NCI-H187 (cell line): ENCODE measurements at places on chromosomes 7 and 10.

GRCh38 chr10:86600296-86600695 lies 54.1 kb upstream of the OPN4 start:
- no peak for DNase-seq

- DNase-seq = no peak
Measured at GRCh38 chr10:79629955-79630327, 19.2 kb downstream of the SFTPA1 start.

GRCh38 chr7:149050941-149051340 lies 22.6 kb upstream of the PDIA4 start:
- DNase-seq = no peak

DNA sequence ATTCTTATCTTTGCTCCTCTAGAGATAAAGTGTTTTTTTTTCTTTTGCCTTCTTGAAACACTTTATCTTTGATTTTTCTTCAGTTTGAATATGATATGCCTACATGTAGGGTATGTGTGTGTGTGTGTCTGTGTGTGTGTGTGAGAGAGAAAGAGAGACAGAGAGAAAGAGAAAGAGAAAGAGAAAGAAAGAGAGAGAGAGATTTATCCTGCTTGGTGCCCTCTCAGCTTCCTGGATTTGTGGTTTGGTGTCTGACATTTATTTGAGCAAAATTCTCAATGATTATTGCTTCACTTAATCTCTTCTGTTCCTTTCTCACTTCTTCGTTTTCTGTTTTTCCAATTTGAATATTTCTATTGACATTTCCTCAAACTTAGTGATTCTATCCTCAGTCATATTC lies 60.3 kb downstream of the RAB18 start:
- DNase-seq = no peak

GRCh38 chr10:65396997-65397396 lies 1528.8 kb upstream of the LRRTM3 start:
- no peak for DNase-seq

- no peak for DNase-seq
Measured at GRCh38 chr7:70734411-70734810, 397.5 kb upstream of the GALNT17 start.

- no peak for DNase-seq
Measured at GRCh38 chr7:30112103-30112713, 22.6 kb upstream of the MTURN start.

DNA sequence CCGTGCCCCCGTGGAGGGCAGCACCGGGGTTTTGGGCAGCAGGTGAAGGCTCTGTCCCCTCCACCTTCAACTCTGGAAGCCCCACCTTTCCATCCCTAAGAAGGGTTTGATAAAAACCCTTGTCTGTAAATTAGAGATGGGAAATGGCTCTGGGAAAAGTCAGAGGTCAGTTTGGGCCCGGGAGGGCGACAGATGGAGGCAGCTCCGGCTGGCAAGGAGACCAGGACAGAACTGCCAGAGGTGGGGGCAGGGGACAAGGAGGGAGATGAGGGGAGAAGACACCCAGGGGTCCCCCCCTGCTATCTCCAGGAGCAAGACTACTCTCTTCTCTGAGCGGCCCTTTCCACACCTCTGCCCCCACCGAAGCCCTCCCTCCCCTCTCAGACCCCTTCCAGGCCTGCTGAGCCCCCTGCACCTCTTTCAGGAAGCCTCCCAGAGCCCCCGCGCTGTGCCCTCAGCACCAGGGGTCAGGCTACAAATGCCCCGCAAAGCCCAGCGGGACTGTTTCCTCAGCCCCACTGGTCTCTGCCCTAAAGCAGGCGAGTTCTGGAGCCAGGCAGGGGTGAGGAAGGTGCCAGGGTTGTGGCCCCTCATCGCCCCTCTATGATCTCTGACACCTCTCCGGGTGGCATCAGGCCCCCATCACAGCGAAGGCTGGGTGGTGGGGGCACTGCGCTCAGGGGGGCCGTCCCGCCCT lies 980 bp upstream of the SH2B2 start:
- no peak for DNase-seq

DNA sequence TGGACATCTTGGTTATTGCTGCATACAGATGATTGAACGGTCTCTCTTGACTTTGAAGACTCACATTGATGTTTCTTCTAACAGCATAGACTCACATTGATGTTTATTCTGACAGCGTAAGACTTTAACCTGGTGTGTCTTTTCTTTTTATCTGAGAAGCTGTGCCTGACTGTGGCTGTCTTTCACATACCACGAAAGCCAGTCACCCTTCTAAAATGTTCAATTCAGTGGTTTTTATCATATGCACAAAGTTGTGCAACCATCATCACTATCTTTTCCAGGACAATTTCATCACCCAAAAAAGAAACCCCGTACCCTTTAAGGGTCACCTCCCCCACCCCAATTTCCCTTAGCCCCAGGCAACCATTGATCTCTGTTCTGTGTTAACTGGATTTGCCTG lies 24.7 kb downstream of the CELF2 start:
- no peak for DNase-seq

- no peak for DNase-seq
Measured at GRCh38 chr10:4384245-4384644, 441.8 kb upstream of the AKR1E2 start.

DNA sequence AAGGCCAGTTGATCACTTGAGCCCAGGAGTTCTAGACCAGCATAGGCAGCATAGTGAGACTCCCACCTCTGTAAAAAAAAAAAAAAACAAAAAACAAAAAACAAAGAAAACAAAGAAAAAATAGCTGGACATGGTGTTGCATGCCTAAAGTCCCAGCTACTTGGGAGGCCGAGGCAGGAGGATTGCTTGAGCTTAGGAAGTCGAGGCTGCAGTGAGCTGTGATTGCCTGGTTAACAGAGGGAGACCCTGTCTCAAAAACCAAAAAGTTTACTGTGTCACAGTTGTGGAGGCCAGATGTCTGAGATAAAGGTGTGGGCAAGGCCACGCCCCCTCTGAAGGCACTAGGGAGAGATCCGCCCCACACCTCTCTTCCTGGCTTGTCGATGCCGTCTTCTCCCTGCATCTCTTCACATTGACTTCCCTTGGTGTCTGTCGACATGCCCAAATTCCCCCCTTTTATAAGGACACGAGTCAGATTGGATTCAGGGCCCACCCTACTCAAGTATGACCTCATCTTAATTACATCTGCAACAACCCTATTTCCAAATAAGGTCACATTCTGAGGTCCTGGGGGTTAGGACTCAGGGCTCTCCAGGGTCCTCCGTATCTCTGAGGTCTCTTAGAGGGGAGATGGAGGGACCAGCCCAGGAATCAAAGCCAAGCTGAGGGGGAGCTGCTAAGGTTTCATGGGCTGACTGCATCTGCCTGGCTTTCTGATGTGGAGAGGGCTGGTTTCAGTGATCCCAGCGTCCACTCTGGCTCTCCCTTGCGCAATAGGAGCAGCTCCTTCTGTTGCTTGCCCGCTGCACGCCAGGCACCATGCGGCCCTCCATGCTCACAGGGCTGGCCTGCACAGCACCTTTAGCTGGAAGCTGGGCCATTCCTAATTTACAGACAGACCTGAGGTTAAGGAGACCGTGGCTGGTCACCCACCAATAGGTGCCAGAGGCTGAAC lies 23.1 kb downstream of the AGAP3 start:
- no peak for DNase-seq

DNA sequence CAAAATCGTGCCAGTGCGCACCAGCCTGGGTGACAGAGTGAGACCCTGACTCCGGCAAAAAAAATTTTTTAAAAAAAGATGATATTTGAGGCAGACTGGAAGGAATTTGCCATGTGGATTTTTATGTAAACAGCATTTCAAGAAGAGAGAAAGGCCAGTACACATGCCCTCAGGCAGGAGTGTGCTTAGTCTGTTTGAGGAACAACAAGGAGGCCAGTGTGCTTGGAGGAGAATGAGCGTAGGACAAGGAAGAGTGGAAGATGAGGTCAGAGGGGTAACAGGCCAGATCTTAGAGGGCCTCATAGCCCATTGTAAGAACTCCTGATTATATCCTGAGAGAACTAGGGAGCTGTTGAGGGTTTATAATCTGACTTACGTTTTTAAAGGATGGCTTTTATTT lies 17.2 kb upstream of the STRIP2 start:
- no peak for DNase-seq

DNA sequence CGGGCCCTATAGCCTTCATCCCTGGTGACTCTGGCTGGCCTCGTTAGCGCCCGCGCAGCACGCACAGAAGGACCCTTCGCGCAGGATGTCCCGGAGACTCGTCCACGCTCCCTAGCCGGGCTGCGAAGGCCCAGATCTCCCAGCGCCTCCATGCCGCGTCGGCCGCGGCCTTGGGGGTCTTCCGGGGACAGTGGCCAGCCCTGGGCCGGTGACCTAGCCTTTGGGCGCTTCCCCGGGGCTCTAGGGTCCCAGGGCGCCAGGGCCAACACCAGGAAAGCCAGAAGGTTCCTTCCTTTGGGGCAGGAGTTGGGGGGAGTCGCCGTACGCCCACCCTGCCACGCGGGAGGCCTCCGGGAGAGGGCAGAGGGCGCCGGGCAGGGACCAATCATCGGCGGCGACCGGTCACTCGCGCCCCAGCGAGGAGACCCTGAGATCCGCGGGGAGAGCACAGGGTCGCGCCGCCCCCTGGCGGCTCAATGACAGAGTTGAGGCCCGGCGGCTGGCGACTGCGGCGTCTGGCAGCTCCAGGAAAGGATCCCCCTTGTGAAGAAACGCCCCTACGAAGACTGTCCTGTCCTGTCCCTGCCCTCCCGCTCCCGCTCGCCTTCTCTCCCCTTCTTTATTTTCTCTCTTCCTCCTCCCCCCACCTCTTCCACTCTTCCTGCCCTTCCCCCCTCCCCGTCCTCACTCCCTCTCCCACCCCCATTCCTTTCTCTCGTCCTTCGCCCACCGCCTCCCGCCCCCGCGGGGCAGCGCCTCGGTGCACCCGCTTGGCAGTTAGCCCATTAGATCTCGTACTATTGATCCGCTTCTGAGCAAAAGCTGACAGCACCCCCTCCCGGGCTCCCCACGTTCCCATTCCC lies 62.3 kb upstream of the LBX1 start:
- no peak for DNase-seq

- no peak for DNase-seq
Measured at GRCh38 chr7:101058355-101058754, 26.9 kb upstream of the TRIM56 start.

- no peak for DNase-seq
Measured at GRCh38 chr10:119535305-119535704, 7.2 kb downstream of the RGS10 start.

DNA sequence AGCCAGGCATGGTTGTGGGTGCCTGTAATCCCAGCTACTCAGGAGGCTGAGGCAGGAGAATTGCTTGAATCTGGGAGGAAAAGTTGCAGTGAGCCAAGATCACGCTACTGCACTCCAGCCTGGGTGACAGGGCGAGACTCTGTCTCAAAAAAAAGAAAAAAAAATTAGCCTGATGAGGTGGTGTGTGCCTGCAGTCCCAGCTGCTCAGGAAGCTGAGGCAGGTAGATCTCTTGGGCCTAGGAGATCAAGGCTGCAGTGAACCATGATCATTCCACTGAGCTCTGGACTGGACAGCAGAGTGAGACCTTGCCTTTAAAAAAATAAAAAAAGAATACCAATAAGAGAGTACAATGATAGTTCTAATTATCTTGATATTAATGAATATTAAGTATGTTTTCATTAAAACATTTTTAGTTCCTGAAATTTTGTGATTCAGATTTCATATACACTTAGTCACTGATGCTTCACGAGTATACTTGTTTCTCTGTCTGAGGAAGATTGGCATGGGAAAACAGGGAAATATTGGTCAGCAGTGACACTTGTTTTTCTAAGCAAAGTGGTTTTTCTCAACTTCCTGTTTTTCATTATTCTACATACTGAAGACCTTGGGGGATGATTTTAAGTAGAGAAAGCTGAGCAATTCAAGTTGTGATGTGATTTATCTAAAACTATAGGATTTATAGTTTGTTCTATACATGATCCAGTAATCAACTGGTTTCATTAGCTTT lies 76.8 kb downstream of the ADK start:
- no peak for DNase-seq

- no peak for DNase-seq
Measured at GRCh38 chr7:108045154-108045553, 42.2 kb upstream of the LAMB1 start.

GRCh38 chr7:130966246-130967009 lies 232.4 kb upstream of the KLF14 start:
- DNase-seq = no peak

GRCh38 chr7:71766016-71766415 lies 634.1 kb downstream of the GALNT17 start:
- no peak for DNase-seq

- DNase-seq = no peak
Measured at GRCh38 chr10:60031664-60032063, 125.3 kb upstream of the CCDC6 start.

DNA sequence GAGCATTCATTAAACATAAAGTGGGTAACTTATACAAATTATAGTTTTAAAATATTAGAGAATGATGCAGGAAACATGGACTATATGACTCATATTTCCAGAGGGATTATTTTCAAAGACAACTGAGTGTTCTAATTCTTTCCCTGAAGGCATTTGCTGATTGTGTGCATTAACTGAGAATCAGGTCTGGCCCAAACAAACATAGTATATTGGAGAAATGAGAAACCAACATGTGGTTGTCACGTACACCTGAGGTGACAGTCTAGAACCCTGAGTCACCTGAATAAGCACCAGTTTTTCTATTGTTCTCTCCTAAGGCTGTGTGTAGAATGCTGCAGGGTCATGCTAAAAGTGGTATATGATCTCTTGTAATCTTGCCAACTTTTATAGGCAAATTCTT lies 1125.7 kb downstream of the XPNPEP1 start:
- no peak for DNase-seq

DNA sequence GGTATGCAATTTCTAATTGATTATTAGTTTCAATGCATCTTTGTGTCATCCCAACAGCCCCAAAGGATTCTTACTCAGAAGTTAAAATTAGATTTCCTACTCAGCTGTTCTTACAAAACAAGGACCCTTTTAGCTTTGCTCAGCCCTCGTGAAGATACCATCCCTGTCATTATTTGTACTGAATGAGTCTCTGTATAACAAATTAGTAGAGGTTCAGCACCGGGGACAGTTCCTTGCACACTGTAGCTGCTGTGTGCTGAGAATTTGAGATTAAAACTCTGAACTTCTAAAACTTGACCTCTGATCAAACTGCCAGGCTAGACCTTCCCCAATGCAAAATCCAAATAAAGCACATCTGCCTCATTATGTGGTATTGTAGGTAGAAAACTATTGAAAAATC lies 299.1 kb downstream of the LHFPL3 start:
- DNase-seq = no peak

DNA sequence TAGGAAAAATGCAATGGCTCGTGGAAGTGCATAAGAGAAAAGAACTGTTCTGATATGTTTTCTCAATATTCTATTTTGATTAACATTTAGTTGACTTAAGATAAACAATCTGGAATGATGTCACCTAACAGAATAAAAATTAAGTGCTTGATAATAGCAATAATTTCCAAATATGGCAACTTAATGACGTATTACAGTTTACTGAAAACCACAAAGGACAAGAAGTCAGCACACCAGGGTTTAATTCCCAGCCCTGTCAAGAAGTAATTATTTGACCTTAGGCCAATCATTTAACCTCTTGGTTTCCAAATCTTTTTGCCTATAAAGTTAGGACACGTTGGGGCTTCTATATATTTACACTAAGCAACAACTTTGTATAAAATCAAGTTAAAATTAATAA lies 95.7 kb downstream of the CABCOCO1 start:
- DNase-seq = no peak

- no peak for DNase-seq
Measured at GRCh38 chr7:91636129-91636724, 244.3 kb downstream of the MTERF1 start.
